ENCODE measurements at places on chromosomes 3 and 15.
A peak's percentile ranks its signal among the peaks of the same experiment; 100 is the strongest.

GRCh38 chr3:66236281-66236680, 15.5 kb downstream of the SLC25A26 start:
- DNase-seq: no peak

- DNase-seq: no peak
These were observed 77.4 kb upstream of the IQSEC1 start for GRCh38 chr3:13150624-13151023.

GRCh38 chr3:49903451-49904424, at the start of gene MST1R:
Gene MST1R, minus strand, starts transcription at chr3:49903873. Its CDS starts 264 bp downstream, at chr3:49903609.
- DNase-seq: peak; percentile 67

GRCh38 chr3:120092474-120092873, 1.8 kb downstream of the GSK3B start:
- no peak for DNase-seq

GRCh38 chr15:91894606-91895005, 41.1 kb downstream of the SLCO3A1 start:
- DNase-seq: no peak

GRCh38 chr3:103085465-103085864, 650.6 kb downstream of the ZPLD1 start:
- DNase-seq: no peak

DNA sequence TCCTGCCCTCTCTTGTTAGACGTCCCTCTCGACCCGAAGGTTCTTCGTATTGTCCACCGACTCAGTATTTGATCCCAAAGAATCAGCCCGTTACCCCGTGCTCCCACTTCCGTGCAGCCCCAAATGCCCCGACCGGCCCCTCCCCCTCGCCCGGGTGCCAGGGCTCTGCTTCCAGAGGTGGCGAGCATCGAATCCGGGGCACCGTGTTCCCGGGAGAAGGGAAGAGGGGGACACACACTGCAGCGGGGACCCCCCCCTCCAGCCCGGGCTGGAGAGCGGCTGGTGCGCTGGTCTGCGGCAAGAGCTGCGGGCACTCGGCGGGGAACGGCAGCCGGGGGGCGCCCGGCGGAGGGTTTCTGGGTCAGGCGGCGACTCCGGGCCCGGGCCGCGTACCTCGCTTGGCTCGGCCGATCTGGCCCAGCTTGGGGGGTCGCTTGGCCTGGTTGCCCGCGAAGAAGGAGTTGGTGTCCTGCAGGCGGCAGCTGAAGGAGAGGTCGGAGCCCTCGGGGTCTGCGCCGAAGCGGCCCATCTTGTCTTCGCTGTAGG, 556 bp downstream of the CAMK2N2 start:
- DNase-seq: no peak

GRCh38 chr15:88699861-88700260, 61.0 kb downstream of the ISG20 start:
- no peak for DNase-seq

GRCh38 chr3:29332195-29332637, 51.3 kb downstream of the RBMS3 start:
- no peak for DNase-seq

- DNase-seq: no peak
These were observed 6.9 kb downstream of the NEK11 start for GRCh38 chr3:131033480-131034080.

DNA sequence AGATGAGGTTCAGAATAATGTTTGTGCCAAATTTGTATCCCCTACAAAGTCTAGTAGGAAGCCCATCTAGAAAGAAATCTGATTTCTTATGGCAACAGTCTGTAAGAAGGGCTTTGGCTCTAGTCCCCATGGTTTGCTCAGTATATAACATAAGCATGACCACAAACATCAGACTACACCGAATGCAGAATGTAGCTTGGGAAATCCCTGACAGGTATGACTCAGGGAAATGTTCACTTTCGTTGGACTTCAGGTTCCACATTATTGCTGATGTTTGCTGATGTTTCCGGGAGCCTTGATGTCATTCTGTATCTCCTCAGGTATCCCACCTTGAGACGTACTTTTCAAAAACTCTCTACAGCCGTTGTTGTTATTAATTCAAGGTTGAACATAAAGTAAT, 304.4 kb upstream of the TGFBR2 start:
- DNase-seq: no peak

All from activated T-helper 1 cell treated with anti-CD3 and anti-CD28 coated beads, Interleukin-2, amount 50 U/mL, for 16 hours (primary cell).